Mesenteric fat pad (tissue), 1 donor: ENCODE measurements at places on chromosomes 7 and 10. TPM values are rescaled to one million over a fixed set of nuclear protein-coding genes. Genes with fewer than 3 reads are reported as not detected.

SFRP4 gene
- total RNA-seq = 64.3 TPM

CCL26 gene
- 21.4 TPM for total RNA-seq

FGFR2 gene
- 1.4 TPM for total RNA-seq

SMKR1 gene
- not detected for total RNA-seq

FKBP6 gene
- total RNA-seq = not detected

PRRT4 gene
- total RNA-seq = 17.4 TPM

ACSL5 gene
- 41.9 TPM for total RNA-seq

CC2D2B gene
- 2.6 TPM for total RNA-seq

AGAP5 gene
- total RNA-seq = 7.4 TPM

EMX2 gene
- 2.4 TPM for total RNA-seq
